ENCODE measurements at places on chromosomes 1 and 21.

DNA sequence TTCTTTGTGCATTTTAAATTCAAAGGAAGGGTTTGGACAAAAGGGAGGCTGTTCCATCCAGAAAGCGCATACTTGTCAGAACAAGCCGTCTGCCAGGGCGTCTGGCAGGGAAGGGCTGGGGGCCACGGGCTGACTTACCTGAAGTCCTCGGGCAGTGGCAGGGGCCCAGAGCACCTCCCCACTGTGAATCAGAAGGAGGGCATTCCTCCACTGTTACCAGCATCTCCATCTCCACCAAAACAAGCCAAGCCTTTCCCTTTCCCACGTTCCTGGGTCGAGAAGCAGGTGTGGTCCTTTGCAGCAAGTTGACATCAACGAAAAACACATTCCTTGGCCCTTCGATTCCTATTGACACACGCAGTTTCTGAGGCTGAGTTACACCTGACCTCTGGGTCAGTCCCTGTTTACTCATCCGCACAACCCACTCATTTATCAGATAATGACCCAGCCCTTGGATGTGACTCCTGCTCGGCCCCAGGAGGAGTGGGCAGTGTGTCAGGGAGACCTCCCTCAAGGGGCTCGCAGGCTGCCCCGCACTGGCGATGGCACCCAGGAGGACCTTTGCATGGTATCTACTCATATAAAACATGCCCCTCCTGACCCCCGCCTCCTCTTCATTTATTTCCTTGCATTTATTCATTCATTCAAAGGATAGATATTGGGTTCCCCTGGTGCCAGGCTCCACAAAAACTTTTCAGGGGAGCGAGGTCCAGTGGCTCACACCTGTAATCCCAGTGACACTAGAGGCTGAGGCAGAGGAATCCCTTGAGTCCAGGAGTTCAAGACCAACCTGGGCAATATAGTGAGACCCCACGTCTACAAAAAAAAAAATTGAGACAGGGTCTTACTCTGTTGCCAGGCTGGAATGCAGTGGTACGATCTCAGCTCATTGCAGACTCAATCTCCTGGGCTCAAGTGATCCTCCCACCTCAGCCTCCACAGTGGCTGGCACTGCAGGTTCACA lies 60.2 kb downstream of the TOMM20 start:
- peak; percentile 88 for DNase-seq

GRCh38 chr1:65412256-65412983 lies 8.0 kb upstream of the LEPR start:
- no peak for DNase-seq

- no peak for DNase-seq
These were observed 21.4 kb downstream of the SETD4 start for GRCh38 chr21:36038701-36039497.

- DNase-seq: no peak
These were observed 53.5 kb upstream of the CNTN2 start for GRCh38 chr1:204989266-204990058.

GRCh38 chr1:116775116-116775752 lies 21.0 kb downstream of the CD2 start:
- DNase-seq: no peak

GRCh38 chr1:164685266-164686035 lies 126.5 kb downstream of the PBX1 start:
- DNase-seq: no peak

- no peak for DNase-seq
These were observed 308.1 kb upstream of the RUNX1 start for GRCh38 chr21:35357041-35357780.

- DNase-seq: no peak
These were observed 90.4 kb downstream of the VPS26C start for GRCh38 chr21:37176716-37177115.

DNA sequence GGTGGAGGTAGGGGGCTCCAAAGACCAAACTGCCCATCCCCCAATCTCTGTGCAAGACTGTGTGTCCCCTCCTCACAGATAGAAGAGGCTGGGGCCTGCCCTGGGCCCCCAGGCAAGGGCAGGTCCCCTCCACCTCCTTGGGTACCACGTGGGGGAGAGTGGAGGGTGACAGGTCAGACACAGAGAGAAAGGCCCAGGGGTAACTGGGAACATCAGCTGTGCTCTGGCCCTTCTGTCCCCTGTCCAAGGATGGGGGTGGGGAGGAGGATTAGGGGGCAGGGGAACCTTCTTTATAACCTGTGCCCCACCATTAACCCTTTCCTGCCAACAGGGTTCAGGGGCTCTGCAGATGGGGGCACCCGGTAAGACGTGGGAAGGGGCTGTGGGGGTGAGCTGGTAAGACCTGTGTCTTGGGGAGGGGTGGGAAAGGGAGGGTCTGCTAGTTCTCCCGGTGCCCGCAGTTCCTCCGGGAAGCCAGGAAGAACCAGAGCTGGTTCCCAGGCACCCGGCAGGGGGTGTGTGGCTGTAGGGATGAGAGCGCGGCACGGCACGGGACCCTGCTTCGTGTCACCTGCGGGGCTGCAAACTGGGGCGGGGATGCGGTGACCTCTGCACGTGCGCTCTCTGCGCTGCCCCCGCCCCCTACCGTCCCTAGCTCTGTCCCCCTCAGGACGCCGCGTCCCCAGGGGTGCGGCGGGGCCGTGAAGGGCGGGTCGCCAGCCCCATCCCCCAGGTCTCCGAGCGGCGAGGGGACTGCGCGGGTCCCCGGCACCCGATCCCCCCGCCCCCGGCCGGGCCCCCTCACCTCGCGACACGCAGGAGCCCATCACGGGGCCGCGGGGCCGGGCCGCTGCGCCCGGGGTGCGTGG lies 601 bp downstream of the FAM131C start:
- no peak for DNase-seq

- DNase-seq: no peak
These were observed 486.4 kb downstream of the PLPP3 start for GRCh38 chr1:56092684-56093570.

GRCh38 chr1:216095400-216095799 lies 327.8 kb downstream of the USH2A start:
- no peak for DNase-seq

DNA sequence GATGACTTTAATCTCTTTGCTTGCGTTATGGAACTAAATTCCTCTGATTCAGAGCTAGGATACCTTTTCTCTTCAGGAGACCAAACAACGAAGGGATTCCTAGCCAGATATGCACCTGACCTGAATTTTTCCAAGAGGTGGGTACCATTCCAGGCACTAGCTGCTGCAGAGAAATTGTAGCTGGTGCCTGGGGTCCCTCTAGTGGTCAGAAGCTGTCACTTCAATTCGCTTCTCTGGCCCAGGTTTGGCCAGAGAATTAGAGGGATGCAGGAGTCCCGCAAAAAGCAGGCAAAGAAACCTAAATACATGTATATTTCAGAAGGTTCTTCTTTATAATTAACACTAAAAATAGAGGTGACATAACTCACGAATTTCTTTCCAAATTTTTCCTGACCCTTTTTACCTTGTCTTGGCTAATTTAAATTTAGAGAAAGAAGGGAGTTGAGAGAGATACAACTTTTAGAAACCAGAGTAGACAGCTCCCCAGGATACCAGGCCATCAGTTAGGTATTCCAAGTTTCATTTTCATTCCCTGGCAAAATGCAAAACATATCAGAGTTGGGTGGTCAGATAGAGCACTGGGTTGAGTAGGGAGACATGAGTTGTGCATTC lies 9.6 kb downstream of the ACKR1 start:
- DNase-seq: no peak
